ENCODE measurements at places on chromosomes 13 and 19.

DNA sequence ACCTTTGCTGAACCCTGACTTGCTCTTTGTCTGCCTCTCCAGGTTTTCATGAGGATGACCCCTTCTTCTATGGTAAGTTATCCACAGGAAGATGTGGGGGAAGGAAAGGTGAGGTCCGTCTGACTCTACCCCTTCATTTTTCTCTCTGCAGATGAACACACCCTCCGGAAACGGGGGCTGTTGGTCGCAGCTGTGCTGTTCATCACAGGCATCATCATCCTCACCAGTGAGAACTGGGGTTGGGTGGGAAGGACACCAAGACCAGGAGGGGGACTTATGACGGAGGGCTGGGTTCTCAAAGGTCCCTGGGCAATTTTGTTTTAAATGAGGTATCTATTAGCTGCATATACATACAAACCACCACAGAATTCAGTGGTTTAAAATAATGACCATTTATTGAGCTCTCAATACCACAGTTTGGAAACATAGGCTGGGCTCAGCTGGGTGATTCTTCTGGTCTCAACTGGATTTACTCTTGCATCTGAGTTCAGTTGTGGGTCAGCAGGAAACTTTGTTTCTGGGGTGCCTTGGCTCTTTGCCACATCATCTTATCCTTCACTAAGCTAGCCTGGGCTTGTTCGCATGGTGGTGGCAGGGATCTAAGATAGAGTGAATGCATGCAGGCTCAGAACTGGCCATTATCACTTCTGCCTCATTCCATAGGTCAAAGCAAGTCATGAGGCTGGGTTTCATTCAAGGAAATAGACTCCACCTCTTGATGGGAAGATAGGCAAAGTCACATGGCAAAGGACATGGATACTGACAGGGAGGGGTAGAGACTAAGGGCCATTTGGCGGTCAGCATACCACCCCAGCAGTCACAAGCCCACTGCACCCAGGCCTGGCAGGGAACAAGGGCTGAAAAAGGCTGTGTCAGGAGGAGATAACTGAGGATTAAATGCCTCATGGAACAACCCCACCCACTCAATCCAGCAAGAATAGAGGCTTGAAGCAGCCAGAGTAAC is 11.8 kb downstream of the FXYD5 start:
- DNase-seq, result no peak

- no peak for DNase-seq
Measured at GRCh38 chr13:76499891-76500290, 386.3 kb downstream of the KCTD12 start.

DNA sequence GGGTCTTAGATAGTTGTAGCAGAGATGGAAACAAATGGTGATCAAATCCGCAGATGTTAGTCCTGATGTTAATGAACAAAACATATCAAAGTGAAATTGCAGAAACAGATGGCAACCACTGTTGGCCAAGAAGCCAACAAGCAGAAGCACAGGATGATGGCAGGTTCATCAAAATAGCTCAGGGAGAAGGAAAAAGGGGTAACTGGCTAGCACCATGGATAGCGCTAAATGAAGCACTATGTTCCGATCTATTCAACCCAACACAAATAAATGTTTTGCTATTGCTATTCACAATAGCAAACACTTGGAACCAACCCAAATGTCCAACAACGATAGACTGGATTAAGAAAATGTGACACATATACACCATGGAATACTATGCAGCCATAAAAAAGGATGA is 413.7 kb downstream of the FGF14 start:
- DNase-seq, result no peak

- DNase-seq, result no peak
Measured at GRCh38 chr19:1349211-1349610, 34.5 kb upstream of the NDUFS7 start.

DNA sequence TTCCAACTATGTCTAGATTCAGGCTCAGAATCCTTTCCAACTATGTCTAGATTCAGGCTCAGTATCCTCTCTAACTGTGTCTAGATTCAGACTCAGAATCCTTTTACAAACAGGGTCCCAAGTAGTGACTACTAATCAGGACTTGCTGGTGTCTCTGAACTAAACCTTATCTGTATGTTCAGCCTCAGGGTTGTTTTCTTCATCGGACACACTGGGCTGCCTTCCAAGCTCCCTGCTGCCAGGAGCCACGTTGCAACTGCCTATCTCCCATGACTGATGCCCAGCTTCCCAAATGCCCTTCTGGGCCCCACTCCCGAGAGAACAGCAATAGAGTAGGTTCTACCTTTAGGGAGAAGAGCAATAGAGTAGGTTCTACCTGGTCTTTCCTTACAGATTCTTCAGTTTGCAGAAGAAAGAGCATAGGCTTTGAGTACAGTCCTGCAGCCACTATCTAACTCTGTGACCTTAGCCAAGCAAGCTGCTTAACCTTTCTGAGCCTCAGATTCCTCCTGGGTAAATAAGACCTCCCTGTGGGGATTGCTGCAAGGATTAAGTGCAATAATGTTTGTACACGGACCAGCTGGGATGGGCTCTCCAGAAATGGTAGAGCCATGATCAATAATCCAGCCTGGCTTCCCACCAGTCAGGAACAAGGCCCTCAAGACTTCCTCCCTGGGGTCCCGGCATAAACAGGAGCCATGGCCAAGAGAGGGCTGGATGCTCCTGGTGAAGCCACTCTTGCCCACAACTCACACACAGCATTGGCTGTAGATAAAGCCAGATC is 61.5 kb downstream of the ZIC5 start:
- DNase-seq, result no peak

DNA sequence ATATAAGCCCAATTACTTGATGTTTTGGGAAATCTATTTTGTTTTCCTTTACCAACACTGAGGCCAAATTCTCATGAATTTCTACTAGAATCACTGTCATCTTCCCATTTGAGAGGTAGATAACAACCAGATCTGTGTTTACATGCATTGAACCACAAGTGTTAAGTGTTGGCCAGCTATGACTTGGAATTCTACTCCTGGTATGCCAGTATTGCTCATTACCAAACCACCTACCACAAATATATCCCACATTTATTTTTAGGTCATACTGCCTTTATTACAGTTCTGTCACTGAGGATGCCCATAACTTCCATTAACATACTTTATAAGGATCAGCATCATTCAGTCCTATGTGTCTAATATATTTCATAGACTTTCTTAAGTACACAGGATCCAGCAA is 328.9 kb downstream of the DIAPH3 start:
- DNase-seq, result no peak

GRCh38 chr13:64223016-64223415 is 2807.4 kb upstream of the PCDH20 start:
- DNase-seq, result no peak

GRCh38 chr19:5445561-5446055 is 9.6 kb upstream of the ZNRF4 start:
- no peak for DNase-seq

- no peak for DNase-seq
Measured at GRCh38 chr19:1276628-1277022, 1.3 kb downstream of the FAM174C start.

- no peak for DNase-seq
Measured at GRCh38 chr13:112133499-112134390, 66.8 kb downstream of the SOX1 start.

GRCh38 chr19:48371367-48371766 is 7.2 kb downstream of the SYNGR4 start:
- DNase-seq, result no peak

DNA sequence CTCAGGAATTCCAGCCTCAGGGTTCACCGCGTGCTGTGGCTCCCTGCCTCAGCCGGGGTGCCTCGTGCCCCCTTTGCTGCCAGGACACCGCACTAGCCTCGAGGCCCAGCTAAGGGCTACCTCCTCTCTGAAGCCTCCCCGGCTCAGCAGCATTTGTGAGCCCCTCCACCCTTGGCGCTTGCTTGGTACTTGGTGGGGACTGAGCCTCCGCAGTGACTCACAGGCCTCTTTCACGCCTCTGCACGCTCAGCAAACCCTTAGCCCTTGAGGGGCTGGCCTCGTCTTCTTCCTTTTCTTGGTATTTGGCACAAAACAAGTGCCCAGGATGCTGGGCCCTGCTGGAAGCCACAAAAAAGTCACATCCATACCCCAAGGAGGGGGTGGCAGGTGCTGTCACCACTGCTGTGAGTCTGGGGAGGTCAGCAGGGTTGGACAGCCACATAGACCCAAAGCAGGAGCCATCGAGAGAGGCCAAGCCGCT is 85.4 kb upstream of the TM9SF2 start:
- DNase-seq, result no peak

DNA sequence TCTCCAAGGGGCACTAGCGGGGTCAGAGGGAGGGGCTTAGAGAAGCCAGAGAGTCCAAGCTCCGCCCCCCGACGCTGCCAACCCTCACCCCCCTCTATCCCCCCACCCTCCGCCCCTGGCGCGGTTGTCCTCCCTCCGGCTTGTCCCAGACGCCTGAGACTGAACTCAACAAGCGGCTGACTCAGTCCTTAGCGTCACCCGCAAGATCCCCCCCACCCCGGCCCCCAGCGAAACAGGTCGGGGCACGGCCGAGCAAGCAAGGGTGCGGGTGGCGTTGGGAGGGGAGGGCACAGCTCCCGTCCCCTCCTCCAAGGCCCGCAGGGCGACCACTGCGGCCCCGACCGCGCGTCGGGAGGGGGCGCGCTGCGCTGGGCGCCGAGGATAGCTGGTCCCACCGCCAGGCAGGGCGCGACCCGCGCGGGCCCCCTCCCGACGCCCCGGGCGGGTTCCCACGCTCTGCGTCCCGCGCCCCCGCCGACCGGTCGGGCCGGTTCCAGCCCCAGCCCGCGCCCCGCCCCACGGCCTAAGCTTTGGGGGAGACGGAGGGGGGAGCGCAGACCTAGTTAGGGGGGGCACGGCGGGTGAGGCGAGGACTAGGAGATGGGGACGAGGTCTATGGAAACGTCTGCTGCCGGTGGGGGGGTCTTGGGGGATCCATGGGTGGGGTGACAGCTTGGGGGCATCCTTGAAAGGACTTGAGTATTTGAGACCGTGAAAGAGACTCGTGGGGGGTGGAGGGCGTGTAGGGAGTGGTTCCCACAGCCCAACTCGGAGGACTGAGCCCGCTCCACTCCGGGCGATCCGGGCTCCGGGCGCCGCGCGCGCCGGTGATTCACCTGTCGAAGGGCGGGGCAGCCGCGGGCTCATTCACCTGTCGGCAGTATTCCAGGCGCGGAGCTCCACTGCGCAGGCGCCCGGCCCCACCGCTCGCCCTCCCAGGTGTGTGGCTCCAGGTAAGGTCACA is 5.1 kb downstream of the NOTCH3 start:
- peak; percentile 76 for DNase-seq

DNA sequence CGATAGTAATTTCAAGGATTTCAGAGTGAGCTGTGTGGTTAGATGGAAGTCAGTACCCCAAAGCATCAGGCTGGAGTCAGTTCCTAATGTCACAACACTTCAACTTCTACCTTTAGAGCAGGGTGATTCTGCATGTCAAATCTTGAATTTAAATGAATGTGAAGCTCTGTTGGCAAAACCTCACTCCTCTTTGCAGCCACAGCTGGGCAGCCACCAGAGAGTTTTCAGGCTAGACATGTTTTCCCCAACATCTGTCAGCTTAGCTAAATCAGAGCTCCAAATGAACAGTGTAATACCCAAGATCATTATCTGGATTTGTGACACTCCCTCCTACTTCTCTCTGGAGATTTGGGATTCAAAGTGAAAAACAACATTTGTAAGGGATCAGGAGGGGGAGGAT is 33.7 kb upstream of the OLFM4 start:
- DNase-seq, result no peak

GRCh38 chr13:77099415-77099814 is 72.5 kb upstream of the FBXL3 start:
- no peak for DNase-seq

DNA sequence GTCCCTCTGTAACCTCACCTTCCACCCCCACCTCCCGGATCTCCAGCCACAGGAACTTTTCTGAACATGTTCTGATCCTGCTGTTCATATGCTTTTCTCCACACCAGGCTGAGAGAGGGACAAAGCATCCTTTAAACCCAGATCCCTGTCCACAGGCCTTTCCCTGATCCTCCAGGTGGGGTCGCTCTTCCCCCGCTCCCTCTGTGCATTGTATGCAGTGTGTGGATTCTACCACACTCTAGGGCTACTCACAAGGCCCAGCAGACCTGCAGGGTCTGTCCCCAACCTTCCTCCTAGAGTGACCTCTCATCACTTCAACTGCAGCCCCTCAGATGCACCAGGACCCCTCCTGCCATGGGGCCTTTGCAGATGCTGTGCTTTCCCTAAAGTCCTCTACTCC is 1200.6 kb downstream of the UQCRFS1 start:
- no peak for DNase-seq

DNA sequence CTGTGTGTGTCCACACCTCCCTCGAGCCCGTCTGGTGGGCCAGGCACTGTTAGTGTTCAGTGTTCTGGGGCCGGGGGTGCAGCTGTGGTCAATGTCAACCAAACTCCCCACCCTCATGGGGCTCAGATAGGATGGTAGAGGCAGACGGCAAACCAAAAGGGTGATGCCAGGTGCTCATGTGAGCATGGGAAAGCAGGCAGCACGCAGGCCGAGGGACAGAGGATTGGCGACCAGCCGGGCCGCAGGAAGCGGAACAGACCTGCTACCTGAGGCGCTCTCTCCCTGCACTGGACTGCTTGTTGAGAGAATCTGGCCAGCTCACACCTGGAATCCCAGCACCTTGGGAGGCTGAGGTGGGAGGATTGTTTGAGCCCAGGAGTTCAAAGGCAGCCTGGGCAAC is 29.1 kb downstream of the DHX34 start:
- DNase-seq, result no peak

DNA sequence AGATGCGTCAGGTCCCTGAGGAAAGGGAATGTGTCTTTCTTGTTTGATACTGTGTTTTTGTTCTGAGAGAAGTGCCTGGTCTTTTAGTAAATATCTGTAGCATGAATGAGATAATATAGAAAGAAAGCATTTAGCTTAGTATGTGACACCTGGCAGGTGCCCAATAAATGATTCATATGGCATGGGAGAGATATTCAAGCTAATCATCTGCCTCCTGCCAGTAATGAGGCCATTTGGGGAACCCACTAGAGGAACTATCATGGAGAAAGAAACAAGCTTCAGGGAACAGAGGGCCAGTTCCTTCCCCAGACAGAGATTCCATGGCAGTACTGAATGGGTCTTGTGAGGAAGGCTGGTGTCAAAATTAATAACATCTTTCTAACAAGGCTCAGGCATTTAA is 603.9 kb downstream of the DCT start:
- no peak for DNase-seq

DNA sequence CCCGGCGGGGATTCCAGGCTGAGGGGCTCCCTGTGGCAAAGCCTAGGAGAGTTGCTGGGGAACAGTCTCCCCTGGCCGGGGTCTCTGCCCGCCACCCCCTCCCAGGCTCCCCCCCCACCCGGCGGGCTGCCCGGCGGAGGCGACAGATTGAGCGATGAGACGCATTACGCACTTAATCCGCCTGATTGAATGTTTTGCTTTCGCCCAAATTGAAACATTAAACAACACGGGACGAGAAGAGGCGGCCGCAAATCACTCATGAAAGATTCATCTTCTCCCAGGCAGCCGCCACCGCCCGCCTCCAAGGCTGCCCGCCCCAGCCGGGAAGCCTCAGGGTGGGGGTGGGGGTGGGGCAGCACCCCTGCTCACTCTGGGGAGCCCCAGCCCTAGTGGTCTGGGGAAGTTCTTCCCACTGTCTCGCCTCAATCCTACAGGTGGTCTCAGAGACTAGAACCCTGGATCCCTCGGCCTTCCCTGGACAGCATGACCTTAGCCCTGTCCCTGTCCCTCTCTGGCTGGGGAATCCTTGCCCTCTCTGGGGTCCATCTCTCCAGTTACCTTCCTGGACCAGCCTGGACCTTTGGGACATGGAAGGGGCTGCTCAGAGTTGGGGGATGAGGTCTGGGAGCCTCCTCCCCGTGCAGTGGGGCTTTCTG is 7.6 kb upstream of the ERFL start:
- no peak for DNase-seq

Measured in right forelimb (tissue), 1 donor.